Psoas muscle (tissue), 8 donors: ENCODE measurements at places on chromosomes 1 and 21. TPM values are rescaled to one million over a fixed set of nuclear protein-coding genes. Genes with fewer than 3 reads are reported as not detected.

DNA sequence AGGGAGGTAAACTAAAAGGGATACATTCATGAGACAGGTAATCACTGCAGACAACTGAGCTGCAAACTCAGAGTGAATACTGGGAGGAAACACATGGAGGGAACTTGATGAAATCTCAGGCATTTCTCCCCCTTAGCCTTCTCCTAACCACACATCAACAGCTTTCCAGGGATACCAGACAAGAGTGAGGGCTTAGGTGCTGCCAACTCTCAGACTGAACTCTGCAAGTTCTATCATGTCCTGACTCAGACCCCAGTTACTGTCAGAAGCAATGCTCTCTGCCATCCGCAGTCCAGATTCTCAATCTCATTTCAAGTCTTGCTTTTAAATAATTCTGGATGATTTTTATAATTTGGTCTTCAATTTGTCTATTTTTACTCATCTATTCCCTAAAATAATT, 267.3 kb downstream of the LTN1 start:
- DNase-seq = no peak

DNA sequence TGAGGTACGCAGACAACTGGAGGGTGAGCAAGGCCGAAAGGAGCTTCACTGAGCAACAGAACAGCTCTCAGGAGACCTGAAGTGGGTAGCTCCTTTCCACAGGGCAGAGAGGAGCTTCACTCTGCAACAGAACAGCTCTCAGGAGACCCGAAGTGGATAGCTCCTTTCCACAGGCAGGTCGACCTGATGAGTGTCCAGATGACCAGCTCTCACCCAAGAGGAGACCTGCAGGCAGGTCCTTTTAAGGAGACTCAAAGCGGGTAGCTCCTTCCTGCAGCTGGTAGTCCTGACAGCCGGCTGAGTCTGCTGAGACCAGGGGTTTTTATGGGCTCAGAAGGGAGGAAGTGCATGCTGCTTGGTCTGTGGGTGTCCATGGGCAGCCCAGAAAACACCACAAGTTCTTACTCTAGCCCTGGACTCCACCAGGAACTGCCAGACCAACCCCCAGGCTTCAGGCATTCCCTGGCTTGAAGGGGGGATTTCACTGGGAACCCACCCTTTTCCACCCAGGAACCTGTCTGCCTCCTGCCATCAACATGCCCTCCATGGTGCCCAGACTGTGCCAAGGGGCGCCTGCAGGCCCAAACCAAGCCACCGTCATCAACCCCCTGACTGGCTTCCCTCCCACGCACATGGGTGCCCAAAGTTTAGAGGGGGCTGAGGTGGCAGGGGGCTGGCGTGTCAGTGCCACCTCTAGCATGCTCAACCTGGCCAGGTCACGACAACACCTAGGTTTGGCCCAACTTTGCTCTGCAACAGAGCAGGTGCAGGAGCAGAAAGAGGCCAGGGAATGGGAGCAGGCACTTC, 43.6 kb downstream of the ZBTB8OS start:
- DNase-seq = no peak

Gene IL20
- not detected for total RNA-seq

Gene MRTO4
- 28.9 TPM for total RNA-seq

DNA sequence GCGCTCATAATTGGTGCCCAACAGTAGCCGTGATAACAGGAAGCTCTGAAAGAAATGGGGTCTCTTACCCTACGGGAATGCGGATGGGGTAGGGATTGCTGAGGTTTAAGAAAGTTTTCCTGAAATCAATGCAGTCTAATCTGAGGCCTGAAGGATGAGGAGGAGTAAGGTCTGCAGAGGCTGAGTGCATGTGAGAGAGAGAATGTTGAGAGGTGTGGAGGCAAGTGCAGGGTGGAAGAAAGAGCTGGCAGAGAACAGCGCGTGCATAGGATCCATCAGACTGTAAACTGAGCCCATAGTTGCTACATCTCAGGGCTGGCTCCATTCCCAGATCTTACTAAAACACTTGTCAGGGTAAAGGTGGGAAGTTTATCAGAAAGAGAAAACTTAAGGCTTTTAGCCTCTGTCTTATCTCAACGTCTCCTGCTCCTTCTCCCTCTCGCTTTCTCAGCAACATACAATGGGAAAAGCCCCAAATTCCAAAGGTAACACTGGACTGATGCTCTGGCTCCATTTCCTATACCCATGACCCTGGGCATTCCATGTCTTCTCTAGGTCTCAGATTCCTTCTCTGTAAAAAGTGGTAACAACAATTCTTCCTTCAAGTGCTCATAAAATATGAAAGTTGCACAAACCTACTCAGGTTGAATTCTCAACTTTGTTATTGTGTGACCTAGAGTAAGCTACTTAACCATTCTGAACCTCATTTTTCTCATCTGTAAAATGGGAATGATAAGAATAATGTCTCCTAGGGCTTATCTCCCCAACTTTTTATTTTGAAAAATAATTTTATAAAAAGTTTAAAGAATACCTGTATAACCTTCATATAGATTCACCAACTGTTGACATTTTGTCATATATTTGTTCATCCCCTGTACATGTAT, 75.2 kb downstream of the SH3GLB1 start:
- no peak for DNase-seq

- DNase-seq = peak; percentile 73
Observed at GRCh38 chr1:115768549-115768948, at the start of gene CASQ2. CASQ2 (minus strand) TSS chr1:115768714; CDS start chr1:115768541, 173 bp downstream.

DNA sequence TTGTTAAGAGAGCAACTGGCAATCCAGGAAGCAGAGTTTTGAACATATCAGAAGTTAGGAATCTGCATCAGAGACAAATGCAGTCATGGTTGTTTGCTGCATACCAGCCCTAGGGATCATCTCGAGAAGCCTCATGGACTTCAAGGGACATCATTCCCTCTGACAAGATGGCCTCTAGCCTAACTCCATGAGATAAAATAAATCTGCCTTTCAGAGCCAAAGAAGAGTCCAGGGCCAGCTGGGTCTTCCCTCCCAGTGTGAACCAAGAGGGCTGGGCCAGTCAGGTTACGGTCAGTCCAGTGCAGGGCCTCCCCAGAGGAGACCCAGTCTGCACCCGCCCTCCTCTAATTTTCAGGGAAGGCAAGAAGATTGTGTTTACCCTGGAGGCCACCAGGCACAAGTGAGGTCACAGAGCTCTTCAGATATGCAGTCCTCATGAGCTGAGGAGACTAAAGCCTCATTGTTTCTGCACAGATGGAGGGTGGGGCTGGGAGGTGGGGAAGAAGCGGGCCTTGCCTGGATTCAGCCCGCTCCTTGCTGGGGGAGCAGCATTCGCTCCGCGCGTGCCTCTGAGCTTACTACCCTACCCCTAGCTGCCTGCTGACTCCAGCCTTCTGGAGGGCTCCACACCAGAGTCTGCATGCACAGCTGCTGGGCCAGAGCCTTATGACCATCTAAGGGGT, 52.8 kb downstream of the CAPN2 start:
- DNase-seq = peak; percentile 63

DNA sequence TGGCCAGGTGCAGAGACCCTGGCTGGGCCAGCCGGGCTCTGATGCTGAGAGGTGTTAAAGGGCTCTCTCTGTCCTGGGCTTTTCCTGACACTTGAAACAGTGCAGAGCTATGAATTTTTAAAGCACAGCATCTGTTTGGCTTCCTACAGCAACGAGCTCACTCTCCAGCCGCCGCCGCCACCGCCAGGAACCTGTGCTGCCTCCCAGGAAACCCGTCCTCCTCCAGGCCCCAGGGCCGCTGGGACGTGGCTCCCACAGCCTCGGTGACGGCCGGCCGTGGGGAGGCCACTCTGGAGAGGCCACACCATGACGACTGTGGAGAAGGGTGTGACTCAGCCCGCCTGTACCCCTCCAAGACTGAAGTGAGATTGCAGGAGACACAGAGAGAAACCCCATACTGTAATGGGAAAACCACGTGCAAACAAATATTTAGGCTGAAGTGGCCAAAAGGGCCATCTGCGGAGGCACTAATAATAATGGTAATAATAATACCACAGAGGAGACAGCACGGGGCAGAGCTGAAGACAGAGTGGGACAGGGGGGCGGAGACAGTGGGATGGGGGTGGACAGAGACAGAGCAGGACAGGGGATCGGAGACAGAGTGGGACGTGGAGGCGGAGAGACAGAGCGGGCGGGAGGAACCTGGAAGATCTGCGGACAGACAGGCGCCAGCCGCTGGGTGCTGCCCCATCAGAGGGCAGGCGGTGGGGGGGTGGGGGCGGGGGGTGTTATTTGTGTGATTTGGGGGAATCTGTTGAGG, 139.2 kb downstream of the CASZ1 start:
- no peak for DNase-seq

Gene TMOD4
- total RNA-seq = 418 TPM

DNA sequence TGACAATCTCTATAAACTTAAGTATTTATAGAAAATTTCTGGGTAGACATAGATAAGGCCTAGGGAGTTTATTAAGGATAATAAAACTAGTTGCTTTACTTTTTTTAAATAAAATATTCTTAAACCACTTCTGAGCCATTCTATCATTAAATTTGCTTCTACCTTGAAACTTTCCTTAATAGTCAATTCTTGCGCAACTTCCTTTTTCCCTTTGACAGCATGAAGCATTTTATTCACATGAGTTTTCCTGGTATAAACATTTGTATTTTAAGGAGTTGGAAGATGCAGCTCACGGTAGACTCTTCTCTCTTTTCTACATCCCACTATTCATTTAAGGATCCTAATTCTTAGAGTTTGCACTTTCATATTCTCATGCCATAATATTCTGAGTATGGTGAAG, 75.8 kb upstream of the DPH5 start:
- no peak for DNase-seq

GRCh38 chr1:119353836-119354235, 14.7 kb upstream of the HAO2 start:
- DNase-seq = no peak

- no peak for DNase-seq
Observed at GRCh38 chr21:44460441-44460755, 5.1 kb downstream of the LRRC3 start.

Gene TRIM67
- total RNA-seq = not detected

- no peak for DNase-seq
Observed at GRCh38 chr1:92031281-92032110, 1.7 kb downstream of the EPHX4 start.
